ENCODE measurements at places on chromosomes 2 and 18. TPM values are rescaled to one million over a fixed set of nuclear protein-coding genes. Genes with fewer than 3 reads are reported as not detected.

UBE2F gene
- 65.9 TPM for total RNA-seq

CDH19 gene
- not detected for total RNA-seq

B3GNT7 gene
- total RNA-seq: under 0.01 TPM

PXDN gene
- 893 TPM for total RNA-seq

SLC9A2 gene
- total RNA-seq: not detected

NLRC4 gene
- not detected for total RNA-seq

NPHP1 gene
- total RNA-seq: 5.0 TPM

REEP1 gene
- total RNA-seq: 0.18 TPM

DUSP2 gene
- 4.2 TPM for total RNA-seq

TMEM247 gene
- total RNA-seq: not detected

YWHAQ gene
- 179 TPM for total RNA-seq

MERTK gene
- 0.46 TPM for total RNA-seq

TNS1 gene
- total RNA-seq: 173 TPM

RFTN2 gene
- total RNA-seq: 5.9 TPM

FAHD2B gene
- total RNA-seq: 9.8 TPM

CYTIP gene
- total RNA-seq: not detected

GKN2 gene
- total RNA-seq: not detected

SOCS6 gene
- 43.4 TPM for total RNA-seq

NPAS2 gene
- total RNA-seq: 82.1 TPM

ANTXR1 gene
- total RNA-seq: 73.1 TPM

MEP1B gene
- total RNA-seq: not detected

NAGK gene
- 61.8 TPM for total RNA-seq

DLX1 gene
- total RNA-seq: 0.55 TPM

SIGLEC15 gene
- 2.5 TPM for total RNA-seq

All from smooth muscle cell of the umbilical artery (primary cell).